Forelimb muscle (tissue), 1 donor: ENCODE measurements at places on chromosomes 16 and 17.

GRCh38 chr17:4475463-4475862, 23.2 kb upstream of the SPNS2 start:
- no peak for DNase-seq

- no peak for DNase-seq
Measured at GRCh38 chr16:87007907-87008306, 309.3 kb downstream of the C16orf95 start.

DNA sequence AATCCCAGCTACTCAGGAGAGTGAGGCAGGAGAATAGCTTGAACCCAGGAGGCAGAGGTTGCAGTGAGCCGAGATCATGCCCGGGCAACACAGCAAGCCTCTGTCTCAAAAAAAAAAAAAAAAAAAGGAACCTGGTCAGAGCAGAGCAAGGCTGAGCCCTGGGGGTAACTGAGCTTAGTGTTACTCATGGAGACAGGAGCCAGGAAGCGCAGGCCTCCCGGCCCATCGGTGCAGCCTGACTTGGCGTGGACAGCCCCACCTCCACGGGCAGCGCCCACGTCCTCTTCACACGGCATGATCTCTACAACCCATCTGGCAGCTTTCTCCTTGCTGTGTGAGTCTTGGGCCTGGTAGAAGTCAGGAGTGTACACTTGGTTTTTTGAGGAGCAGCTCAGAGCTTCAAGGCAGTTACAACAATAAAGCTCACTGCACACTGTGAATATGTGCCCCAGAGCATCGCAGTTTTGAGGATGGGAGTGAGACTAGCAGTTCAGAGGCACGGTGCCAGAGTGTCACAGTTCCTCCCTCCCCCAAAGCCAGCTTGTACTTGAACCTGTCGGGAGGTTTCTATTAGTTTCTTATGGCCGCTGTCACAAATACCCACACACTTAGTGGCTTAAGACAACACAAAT, 129.9 kb downstream of the RAP1GAP2 start:
- DNase-seq = no peak

DNA sequence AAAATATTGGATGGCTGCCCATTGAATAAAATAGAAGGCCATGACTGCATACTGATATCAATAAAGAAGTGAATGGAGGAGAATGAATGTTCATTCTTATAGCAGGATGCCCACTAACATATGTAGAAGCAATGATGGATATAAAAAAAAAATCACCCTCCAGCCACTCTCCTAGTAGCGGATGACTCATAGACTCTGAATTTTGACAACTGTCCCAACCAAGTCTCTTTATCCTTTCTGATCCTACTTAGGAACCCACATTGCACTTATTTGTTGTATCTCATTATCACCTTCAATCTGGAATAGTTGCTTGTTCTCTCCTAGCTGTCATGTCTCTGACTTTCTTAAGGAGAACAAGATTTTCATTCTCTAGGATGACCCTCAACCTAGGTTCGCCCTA, 429.9 kb downstream of the HS3ST3B1 start:
- DNase-seq = no peak

GRCh38 chr16:47408491-47408890, 52.4 kb downstream of the ITFG1 start:
- no peak for DNase-seq

- no peak for DNase-seq
Measured at GRCh38 chr17:67818110-67819002, 6.9 kb upstream of the BPTF start.
